ENCODE measurements at places on chromosomes 2 and 18. TPM values are rescaled to one million over a fixed set of nuclear protein-coding genes. Genes with fewer than 3 reads are reported as not detected.

UPP2 gene
- total RNA-seq = not detected

ACTG2 gene
- total RNA-seq = 5.0 TPM

METTL8 gene
- 6.9 TPM for total RNA-seq

ASIC4 gene
- 0.23 TPM for total RNA-seq

HOXD1 gene
- total RNA-seq = not detected

SEMA4C gene
- total RNA-seq = 28.2 TPM

PDE1A gene
- 90.7 TPM for total RNA-seq

SKOR2 gene
- total RNA-seq = not detected

TMEM150A gene
- 26.7 TPM for total RNA-seq

FMNL2 gene
- total RNA-seq = 16.5 TPM

KLHL41 gene
- 0.12 TPM for total RNA-seq

NYAP2 gene
- not detected for total RNA-seq

All from pericardium fibroblast (primary cell).